ENCODE measurements at places on chromosomes 2 and 18.

GRCh38 chr2:41709702-41710599 is 337.9 kb upstream of the PKDCC start:
- no peak for DNase-seq

DNA sequence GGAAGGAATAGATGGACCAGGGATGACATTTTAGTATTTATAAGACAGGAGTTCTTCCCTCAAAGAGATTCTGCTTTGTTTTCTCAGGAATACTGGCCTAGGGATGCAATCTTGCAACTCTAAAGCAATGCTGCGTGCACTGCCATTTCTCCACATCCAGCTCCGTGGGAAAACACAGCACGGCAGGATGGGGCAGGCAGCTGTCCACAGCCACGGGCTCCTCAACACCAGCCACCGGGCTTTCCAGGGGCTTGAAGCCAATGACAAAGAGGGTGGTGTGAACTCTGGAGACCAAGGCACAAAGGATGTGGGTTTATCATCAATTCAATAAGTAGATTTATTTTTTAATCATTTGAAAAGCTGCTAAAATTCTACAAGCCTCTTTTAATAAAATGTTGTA is 49.3 kb downstream of the CABYR start:
- no peak for DNase-seq

GRCh38 chr2:88737385-88737784 is 45.9 kb downstream of the RPIA start:
- no peak for DNase-seq

DNA sequence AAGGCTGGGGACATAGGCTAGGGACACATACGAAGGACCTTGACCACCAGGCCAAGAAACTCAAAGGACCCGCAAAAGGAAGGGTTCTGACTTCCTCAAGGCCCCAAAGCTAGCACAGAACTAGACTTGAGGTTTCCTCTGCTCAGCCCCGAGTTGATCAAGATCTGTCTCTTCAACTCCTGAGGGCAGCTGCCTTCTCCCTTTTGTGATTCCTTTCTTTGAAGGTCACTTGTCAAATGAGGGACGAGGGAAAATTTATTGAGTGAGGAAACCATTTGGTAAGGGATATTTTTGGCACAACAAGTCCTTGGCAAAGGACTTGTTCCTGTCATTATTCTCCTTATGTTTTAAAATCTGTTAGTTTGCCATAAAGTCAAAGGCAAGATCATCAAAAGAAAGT is 12.3 kb upstream of the ROCK2 start:
- DNase-seq = no peak

DNA sequence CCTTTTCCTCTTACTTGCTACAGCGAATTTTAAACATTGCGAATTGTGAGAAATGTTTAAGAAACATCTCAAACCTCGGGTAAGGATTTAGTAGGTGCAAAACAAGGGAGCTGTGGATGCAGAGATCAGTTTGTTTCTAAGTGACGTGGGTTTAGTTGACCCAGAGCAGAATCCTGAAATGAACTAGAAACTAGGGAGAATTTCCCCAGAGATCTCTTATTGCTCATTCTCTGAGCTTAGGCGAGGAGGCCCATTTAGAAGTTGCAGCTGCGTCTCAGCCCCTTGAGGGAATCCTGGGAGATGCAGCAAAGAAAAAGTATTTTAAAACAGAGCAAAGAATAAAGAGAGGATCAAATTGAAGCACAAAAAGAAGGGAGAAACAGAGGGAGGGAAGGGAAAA is 29.3 kb downstream of the FAM124B start:
- DNase-seq = no peak

- no peak for DNase-seq
These were observed 155.1 kb upstream of the LMAN1 start for GRCh38 chr18:59514203-59514602.

DNA sequence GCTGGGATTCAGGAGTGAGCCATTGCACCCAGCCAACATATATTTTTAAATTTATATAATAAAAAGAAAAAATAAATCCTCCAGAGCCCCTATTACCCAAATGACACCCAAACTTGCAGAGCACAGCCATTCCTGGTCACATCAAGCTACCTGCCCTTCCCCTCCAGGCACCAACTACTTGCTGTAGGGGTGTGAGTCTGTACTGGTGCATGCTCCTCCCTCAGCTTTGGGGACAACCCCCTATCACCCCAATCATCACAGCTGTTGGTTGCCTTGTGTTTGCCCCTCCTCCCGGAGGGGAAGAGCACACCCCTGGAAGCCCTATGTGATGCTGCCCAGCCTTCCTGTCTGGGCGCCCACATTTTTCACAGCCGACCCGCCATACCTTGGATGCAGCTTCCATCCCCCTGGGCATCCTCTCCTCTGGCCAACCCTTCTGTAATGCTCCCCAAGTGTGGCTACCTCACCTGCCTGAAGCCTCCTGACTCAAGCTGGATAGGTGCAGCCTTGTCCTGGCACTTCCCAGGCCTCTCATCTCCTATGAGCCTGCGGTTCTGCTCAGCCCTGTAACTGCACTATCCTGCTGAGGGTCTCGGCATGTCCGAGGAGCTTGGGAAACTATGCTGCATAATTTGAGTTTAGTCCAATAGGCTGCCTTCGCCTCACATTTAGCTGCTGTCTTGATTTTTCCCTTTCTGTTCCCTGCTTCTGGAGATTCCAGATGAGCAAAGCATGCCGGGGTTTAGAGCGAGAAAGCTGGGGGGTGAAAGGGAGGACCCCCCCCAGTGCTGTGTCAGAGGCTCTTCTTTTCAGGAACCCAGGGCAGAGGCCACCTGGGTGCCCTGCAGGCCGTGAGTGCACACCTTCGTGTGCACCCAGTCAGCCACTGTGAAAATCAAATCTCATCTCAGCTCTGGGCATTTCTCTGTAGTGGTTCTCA is 27.2 kb downstream of the CHST10 start:
- no peak for DNase-seq
